Left renal pelvis (tissue), 4 donors: ENCODE measurements at places on chromosomes 12 and 14. TPM values are rescaled to one million over a fixed set of nuclear protein-coding genes. Genes with fewer than 3 reads are reported as not detected.

Gene KLHL42
- 25.0 TPM for polyA plus RNA-seq

Gene PLEKHD1
- 0.31 TPM for polyA plus RNA-seq

Gene PTGER2
- polyA plus RNA-seq = 6.1 TPM

Gene LRP10
- 69.4 TPM for polyA plus RNA-seq

Gene PTPN6
- 18.1 TPM for polyA plus RNA-seq
